ENCODE measurements at places on chromosomes 12 and 14. TPM values are rescaled to one million over a fixed set of nuclear protein-coding genes. Genes with fewer than 3 reads are reported as not detected.
A peak's percentile ranks its signal among the peaks of the same experiment; 100 is the strongest.

SLCO1B3 gene
- not detected for total RNA-seq

FBLN5 gene
- 128 TPM for total RNA-seq

CLBA1 gene
- 11.7 TPM for total RNA-seq

NFE2 gene
- total RNA-seq = 18.6 TPM

LRRK2 gene
- total RNA-seq = 10.2 TPM

PDE3A gene
- 2.3 TPM for total RNA-seq

KLRF1 gene
- 0.27 TPM for total RNA-seq

CPNE6 gene
- total RNA-seq = not detected

MYF6 gene
- total RNA-seq = not detected

MYO1H gene
- not detected for total RNA-seq

GRCh38 chr14:61048640-61049039, 67.6 kb downstream of the SLC38A6 start:
- no peak for DNase-seq

GRCh38 chr12:68356060-68356695, 24.0 kb upstream of the MDM1 start:
- no peak for DNase-seq

- DNase-seq = no peak
These were observed 39.8 kb downstream of the TMTC3 start for GRCh38 chr12:88181881-88182280.

DNA sequence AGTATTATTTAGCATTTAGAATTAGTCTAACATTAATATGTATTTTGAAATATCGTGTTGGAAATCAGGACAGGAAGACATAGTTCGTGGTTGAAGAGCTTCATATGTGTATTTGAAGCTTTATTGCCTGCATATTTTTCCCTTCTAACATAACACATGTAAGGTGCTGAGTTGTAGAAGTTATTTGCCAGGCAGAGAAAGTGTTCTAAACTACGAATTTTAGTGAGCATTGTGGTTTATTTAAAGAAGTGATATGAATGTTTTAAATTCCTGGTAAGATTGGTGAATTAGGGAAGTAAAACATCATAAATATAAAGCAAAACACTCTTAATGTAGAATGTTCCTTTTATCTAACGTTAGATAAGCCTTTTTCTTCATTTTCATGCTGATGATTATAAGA, 2.5 kb downstream of the RASSF3 start:
- DNase-seq = no peak

GRCh38 chr14:37709419-37710195, 114.2 kb downstream of the TTC6 start:
- no peak for DNase-seq

DNA sequence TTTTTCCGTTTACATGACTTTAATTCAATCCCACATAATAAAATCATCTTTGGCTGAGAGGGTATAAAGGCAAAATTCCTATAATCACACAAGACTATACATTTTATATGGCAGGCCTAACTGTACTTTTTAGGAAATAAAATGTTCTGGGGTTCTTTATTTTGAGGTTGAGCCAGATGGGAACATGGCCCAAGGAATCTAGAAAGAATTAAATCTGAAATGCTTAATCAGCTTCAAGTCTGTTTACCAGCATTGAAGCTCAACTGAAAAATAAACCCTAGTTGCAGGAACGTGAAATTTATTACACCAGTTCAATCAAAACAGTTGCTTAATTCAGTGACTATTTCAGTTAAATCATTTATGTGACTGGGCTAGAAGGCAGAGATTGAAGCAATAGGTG, 191.0 kb upstream of the BTG1 start:
- DNase-seq = no peak

DNA sequence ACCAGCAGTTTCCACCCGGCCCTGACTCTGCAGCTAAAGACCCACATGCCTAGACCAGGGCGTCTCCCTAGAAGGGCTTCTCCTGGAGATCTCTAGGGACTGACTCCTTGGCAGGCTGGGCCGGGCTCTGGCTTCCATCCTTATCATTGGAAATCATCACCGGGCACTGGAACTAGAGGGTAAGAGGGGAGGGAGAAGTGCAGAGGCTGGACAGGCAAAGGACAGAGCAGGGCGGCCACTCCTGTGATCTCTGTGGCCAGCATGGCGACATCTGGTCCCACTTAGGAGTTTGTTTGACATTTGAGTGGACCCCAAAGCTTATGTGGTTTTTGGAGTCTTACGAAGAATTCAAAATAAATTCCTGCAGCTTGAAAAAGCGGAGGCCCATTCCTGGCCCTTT, 7.1 kb downstream of the LTBP2 start:
- DNase-seq = no peak

GRCh38 chr12:111767362-111768158, 827 bp downstream of the ALDH2 start:
- no peak for DNase-seq

GRCh38 chr12:50351120-50352043, 45.0 kb downstream of the FAM186A start:
- DNase-seq = no peak

DNA sequence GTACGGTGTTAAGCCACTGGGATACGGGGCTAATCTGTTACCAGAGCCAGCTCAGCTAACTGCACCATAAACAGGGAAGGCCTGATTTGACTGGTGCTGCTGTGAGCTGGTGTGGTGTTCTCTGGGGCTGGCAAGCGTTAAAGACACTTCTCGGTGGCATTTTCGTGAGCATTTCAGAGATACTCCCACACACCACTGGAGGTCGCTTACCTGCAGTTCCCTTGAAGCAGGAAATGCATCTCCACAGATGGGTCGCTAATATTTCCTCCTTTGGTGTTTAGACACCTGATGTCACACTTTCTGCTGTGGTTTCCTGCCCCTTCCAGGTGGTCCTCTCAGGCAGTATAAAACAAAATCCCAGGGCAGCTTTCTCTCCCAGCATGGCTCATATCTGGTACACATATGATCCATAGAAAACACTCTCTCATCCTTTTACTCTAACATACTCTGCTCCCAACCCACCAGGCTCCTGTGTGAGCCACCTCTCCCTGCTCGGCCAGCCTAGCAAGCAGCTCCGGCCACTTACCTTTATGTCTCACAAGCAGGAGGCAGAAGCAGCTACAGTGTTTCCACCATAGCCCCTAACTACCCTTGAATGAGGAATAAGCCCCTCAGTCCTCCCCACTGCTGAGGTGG, 129.9 kb upstream of the GRIN2B start:
- no peak for DNase-seq

GRCh38 chr14:55433880-55434804, 6.3 kb downstream of the TBPL2 start:
- no peak for DNase-seq

GRCh38 chr14:62308891-62309290, 546.7 kb downstream of the SNAPC1 start:
- peak; percentile 16 for DNase-seq

DNA sequence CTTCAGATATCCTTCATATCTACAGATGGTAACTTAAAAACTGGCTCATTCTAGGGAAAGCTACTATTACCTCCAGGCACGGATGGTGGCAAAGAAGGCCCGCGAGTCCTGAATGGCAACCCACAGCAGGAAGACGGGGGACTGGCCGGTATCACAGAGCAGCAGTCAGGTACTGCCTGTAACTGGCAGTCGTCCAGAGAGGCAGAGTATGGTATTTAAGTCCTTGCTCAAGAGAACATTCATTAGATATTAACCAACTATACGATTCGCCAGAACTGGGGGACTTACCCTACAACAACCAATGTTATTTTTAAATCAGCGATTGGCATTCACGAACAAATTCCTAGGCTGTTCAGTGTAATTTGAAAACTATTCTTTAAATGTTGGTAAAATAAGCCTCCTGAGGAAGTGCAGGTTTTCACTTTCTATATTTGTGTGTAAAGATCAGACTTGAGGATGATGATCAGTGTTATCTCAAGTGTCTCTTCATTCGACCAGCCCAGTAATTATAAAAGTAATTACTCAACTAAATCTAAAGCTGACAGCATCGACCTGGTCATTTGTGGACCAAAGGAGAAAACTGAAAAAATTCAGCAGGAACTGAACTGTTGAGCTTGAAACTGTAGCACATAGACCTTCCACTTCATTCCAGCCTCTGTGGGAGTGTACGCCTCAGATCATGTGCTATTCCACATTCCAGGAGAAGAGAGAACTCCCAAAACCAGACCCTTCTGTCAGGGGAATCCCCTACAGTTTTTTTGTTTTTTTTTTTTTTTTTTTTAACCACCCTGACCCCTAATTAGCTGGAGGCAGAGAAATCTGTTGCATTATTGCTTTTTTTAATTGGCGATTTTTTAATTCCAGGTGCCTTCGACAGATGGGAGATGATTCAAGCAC, 75.6 kb downstream of the ESR2 start:
- DNase-seq = no peak

DNA sequence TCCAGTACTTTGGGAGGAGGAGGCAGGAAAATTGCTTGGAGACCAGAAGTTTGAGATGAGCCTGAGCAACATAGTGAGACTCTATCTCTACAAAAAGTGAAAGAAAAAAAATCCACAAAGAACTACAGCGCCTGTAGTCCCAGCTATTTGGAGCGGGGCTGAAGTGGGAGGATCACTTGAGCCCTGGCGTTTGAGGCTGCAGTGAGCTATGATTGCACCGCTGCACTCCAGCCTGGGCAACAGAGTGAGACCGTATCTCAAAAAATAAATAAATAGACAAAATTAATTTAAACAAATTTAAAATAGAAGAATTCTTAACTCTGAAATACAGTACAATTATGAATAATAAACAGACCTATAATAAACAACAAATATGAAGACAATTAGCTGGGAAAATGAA, 40.9 kb downstream of the ATL1 start:
- DNase-seq = no peak

DNA sequence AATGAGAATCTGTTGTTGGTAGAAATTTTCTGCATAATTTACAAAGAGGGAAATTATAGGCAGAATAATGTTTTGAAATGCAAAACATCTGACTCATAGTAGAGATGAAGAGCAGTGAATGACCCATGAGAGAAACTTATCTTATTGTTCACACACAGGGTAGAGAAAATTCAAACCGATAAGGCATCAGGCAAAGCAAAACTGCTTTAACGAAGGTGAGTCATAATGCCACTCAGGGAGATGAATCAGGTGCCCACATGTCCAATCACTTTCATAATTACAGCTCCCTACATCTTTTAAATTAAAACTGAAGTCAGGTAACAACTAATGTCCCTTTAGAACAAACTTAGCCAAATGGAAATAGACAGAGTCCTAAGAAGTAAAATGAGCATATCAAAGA, 265.6 kb upstream of the GARIN6 start:
- DNase-seq = no peak

- no peak for DNase-seq
These were observed 611.3 kb downstream of the ETNK1 start for GRCh38 chr12:23236066-23236780.

DNA sequence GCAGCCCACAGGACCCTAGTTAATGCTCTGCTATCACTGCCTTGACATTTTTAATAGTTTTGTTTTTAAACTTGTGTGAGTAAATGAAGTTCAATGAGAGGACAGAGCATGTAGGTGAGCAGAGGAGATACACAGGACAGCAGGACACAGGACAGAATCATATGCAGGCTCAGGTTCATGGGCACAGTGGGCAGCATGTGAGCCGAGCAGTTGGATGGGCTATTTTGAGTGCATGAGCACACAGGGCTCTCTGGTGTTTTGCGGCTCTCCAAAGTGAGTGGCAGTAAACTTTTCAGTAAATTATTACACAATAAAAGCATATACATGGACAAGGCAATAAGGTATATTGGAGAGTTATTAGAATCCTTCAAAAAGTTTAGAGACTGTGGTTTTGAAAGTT, 189.7 kb upstream of the OR4E1 start:
- no peak for DNase-seq

GRCh38 chr12:93060666-93061472, 131.8 kb upstream of the EEA1 start:
- DNase-seq = no peak

DNA sequence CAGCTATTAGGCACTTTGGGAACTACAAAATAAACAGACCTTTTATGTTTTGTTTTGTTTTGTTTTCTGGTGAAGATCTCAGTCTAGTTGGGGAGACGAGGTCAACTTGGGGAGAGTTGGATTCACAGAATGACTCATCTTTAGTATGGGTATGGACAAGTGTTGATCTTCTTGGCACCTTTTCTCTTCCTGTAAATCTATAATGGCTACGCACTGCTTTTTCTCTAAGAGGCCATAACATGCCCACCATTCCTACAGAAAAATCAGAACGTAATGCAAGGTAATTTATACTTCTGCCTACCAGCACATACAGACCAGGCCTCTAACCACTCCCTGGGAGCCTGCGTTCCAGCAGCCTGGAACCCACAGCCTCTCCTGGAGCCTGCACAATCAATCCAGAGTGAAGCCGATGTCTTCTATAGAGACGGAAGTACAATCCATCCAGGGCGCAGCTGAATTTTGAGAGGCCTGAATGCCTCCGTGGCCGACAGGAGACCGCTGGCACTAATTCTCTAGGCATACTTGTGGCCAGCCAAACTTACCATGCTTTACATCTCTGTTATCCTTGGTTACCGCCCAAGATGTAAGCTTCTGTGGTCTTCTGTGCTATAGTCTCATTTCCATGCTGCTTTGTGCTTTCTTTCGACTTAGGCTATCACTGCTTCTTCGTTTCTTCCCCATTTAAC, 717 bp downstream of the PPHLN1 start:
- DNase-seq = no peak

- no peak for DNase-seq
These were observed 22.9 kb upstream of the CTDSP2 start for GRCh38 chr12:57869298-57869926.

GRCh38 chr14:99072956-99073355, 199.0 kb downstream of the BCL11B start:
- peak; percentile 67 for DNase-seq

DNA sequence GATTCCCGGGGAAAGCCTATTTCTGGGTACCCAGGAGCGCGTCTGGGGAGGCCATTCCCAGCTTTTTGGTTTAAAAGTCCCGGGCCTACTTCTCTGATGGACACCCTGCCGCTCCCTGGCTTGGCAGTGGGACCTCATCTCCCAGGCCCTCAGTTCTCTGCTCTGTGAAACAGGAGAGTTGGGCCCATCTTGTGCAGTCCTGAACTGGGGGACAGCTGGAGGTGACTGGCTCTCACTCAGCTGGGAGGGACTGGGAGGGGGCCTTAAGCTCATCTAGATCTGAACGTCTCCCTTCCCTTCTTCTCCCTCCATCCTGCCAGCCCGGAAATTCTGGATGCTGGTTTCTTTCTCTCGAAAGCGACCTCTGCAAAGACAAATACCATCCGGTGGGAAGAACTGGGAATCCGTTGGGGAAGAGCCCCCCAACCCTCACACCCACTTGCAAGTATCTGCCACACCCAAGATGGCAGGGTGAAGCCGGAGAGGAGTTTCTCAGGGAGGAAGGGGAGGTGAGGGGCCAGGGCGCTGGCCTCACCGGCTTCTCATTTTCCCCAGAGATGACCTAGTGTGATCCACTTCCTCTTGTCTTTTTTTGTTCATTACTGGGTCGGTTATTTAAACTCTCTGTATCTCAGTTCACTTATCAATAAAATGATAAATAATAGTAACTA, 1.4 kb downstream of the RIN3 start:
- DNase-seq = no peak

DNA sequence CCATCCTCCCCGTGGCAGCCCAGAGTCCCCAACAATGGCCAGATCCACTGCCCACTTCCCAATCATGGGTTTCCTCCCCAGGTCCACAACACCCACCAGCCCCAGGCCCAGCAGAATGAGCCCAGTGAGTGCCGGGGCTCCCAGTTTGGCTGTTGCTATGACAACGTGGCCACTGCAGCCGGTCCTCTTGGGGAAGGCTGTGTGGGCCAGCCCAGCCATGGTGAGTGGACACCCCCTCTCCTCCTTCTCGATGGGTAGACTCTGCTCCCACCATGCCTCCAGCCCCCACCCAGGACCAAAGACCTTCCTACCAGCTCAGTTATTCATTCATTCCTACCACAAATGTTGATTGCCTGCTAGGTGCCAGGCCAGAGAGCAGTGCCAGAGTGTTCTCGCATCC, 23.8 kb downstream of the PAPLN start:
- no peak for DNase-seq

GRCh38 chr14:33273978-33274377, 335.3 kb downstream of the NPAS3 start:
- no peak for DNase-seq
